Non-pigmented ciliary epithelial cell (primary cell): ENCODE measurements at places on chromosomes 4 and X.

- no peak for DNase-seq
These were observed 61.9 kb upstream of the IRF2 start for GRCh38 chr4:184536065-184536880.

DNA sequence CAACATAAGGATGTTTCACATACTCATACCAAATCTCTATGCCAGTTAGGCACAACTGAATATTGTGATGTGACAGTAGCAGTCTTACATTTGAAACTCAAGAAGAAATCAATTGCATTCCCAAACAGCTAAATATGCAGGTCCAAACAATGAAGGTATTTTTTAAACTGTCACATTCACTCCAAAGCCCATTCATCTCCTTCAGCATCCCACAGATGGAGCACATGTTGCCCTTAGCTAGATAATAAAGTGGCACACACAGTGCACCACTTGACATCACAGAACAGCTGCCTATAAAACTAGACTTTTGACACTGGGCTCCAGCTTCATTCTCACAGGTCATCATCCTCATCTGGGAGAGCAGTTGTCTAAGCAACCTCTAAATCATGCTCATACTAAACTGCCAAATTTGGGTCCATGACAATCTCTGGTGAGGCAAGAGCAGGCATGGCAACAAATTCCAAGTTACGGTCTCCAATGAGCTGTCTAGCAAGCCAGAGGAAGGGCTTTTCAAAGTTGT, 26.2 kb upstream of the ARHGEF6 start:
- no peak for DNase-seq

GRCh38 chr4:95231681-95232080, 317.1 kb downstream of the UNC5C start:
- DNase-seq: no peak

DNA sequence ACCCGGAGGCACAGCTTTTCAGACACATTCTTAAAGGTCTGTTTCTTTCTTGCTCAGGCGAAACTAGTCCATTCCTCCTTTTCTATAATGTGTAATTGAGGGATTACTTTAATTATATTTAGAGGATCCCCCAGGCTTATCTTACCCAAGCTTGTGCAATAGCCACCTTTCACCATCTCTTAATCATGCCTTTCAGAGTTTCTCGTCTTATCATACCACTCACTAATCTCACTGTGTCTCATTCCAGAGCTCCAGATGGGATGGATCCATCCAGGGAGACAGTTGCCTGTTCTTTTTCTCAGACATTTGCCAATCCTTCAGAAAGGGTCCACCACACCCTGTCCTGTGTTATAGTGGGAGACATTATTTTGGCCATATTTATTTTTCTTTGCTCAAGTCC, 12.5 kb downstream of the SPARCL1 start:
- no peak for DNase-seq

- DNase-seq: no peak
These were observed 18.8 kb upstream of the CHRNA9 start for GRCh38 chr4:40316333-40316781.

DNA sequence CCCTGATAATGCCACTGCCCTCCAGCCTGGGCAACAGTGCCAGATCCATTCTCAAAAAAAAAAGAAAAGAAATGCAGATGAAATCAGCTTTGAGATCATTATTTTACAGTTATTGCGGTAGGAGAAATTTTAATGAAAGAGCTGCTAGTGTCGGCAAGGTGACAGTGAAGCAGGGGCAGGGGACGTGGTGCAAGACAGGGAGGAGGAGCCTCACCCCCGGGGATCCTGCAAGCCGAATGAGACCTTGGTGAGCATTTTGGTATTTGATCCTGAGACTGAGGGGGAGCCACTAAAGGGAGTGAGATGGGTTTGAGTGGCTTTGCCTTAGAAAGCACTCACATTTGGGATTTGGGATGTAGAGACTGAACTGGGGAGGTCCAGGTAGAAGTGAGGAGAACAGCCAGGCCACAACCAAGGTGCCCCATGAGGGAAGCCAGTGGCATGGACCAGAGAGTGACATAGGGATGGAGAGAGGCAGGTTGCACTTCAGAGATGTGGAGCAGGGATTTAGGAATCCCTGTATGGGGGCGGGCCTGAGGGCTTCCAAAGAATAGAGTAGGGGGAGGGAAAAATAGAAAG, 23.6 kb downstream of the RBM10 start:
- DNase-seq: no peak

DNA sequence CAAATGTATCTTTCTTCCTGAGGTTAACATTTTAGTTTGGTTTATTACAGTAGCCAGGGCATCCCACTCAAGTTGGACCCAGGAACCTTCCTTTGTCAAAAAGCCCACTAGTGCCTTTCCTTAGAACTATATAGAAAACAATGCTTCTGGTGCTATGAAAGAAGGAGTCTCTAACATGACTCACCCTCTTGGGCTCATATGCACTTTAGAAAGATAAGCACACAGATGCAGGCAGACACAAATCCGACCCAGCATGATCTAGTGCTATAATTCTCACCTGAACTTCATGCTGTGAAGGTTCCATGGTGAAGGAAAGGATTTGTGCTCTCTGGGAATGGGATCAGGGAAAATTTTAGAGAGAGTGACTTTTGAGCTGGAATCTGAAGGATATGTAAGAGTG, 289.4 kb downstream of the ANKRD50 start:
- DNase-seq: no peak

DNA sequence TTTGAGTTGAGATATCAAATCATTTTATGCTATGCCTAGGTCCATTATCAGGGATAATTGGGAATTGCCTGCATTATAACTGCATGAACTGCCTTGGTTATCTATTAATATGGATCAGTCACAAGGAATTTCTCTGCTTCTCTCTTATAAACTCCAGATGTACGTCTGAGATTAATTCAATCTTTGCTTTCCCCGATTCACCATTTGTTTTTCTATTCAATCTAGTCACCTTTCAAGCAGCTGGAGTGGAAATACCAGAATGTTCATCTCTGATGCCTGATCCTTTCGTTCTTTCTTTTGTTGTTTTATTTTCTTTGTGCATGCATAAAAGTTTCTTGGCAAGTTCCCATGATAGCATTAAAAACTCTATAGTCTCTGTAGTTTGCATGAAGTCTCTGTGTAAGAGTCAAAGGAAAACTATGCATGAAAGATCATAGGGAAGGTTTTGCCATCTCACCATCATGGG, 22.6 kb downstream of the SYNPO2 start:
- peak; percentile 50 for DNase-seq

GRCh38 chr4:168699224-168699878, 202.5 kb downstream of the PALLD start:
- no peak for DNase-seq

GRCh38 chr4:732486-732885, 26.9 kb downstream of the PCGF3 start:
- no peak for DNase-seq

DNA sequence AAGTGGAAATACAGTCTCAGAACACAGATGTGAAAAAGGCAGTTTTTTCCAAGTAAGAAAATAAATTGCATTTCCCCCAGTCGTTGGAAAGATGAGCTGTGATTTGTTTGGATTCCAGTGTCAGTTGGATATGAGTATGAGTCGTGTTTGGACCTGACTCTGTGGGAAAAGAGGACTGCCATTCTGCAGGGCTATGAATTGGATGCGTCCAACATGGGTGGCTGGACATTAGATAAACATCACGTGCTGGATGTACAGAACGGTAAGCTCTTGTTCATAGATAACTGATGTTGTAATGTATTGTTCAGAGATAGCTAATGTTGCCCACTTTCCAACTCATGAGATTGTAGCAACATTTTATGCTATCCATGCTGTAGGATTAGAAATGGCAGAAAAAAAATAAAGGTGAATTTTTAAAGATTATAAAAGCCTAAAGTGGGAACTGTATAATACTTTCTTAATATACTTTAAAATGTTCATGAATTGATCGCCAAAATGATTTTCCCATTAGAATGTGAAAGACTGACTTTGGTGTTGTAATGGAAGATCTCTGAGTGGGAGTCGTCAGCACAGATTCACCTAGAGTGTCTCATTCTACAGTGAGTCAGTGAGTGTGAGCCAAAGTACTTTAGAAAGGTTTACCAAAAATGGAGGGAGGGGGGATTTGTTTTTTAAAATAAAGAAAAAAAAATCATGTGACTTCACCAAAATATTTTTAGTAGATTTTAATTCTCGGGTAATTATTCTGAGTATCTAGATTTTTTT, 178.7 kb downstream of the DCTD start:
- DNase-seq: no peak

DNA sequence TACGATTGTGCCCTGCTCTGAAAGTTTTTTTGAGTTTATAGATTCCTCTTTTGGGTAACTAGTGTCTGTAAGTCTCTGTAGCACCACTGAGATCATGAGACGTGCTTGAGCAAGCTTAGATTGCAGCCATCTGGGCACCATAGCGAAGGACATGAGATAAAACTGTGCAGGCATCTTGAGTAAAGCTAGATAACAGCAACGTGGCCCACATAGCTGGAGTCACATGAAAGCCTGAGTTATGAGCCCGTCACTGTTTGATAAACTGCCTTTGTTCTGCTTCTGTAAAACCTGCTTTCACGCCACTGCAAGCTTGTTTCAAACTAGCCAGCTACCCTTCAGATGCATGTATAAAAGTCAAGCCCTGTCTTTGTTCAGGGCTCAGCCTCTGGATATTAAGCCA, 359.1 kb upstream of the CXorf51A start:
- no peak for DNase-seq

DNA sequence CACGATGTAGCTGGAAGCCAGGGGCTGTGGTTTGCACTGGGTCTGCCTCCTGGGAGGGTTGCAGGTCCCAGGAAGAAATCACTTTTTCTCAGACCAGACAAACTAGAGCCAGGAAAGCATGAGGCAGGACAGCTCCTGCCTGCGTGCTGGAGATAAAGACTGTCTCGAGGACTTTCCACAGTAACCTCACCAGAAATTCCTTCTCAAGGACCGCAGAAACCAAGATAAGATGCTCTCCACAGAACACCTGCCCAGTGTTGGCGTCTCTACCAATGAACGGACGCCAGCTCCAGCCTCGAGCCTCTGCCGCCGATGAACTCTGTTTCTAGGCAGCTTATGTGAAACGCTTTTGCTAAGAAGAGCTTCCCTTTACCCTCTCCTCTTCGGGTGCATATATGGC, 76.9 kb upstream of the AFAP1 start:
- no peak for DNase-seq

DNA sequence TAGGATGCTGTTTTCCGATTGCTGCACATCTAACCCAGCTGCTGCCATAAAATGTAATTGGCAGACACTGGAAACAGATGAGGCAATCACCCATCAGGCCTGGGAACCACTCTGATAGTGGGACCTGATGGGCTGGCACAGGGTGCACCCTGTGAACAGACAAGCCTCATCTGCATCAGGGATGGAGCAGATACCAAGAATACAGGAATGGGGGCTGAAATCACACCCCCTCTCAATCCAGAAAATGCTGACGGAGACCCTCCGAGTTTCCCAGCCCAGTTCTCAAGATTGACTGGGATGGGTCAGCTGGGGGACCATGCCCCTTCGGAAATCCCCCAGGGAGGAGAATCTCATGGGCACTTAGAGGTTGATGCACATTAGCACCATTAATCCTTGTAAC, 28.8 kb upstream of the PPP2R2C start:
- DNase-seq: no peak

DNA sequence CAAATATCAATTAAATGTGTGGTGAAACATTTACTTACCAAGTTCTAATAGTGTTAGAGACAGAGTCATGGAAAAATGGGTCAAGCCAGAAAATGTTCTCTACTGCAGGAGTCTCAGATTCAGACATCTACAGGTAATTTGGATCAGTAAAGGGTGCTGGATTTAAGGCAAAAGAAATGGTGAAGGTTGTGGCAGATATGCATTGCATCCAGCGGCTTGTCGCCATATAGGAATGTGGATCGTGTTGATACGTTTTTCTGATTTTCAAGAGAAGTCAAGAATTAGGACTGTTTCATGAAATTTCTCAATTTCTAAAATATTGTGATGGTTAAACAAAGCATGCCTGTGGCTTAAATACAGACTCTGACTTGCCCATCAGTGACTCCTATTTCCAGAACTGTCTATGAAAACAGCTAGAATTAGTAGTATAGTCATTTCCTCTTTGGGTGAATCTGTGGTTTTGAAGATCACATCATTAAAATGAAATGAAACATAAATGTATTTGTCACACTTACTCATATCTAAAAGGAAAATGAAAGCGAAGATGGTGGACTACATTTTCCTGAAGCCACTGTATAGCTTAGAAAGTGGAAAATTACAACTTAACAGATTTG, 110.1 kb upstream of the VEGFC start:
- DNase-seq: peak; percentile 92

DNA sequence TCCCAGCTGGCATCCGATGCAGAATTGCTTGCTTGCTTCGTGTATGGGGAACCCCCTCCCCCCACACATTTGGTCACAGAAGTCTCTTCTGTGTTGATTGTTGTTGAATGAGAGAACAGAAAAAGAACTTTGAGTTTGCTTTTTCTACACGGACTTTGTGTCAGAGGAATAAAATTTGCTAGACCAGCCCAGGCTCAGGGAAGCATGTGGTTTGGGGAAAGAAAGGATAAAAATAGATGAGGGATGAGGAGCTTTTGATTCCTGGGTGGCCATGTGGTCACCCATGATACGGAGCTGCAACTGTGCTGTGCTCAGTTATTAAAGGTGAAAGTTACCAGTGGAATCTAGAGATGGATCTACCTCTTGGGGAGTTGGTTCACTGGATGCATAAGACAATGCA, 34.2 kb upstream of the ESX1 start:
- no peak for DNase-seq

DNA sequence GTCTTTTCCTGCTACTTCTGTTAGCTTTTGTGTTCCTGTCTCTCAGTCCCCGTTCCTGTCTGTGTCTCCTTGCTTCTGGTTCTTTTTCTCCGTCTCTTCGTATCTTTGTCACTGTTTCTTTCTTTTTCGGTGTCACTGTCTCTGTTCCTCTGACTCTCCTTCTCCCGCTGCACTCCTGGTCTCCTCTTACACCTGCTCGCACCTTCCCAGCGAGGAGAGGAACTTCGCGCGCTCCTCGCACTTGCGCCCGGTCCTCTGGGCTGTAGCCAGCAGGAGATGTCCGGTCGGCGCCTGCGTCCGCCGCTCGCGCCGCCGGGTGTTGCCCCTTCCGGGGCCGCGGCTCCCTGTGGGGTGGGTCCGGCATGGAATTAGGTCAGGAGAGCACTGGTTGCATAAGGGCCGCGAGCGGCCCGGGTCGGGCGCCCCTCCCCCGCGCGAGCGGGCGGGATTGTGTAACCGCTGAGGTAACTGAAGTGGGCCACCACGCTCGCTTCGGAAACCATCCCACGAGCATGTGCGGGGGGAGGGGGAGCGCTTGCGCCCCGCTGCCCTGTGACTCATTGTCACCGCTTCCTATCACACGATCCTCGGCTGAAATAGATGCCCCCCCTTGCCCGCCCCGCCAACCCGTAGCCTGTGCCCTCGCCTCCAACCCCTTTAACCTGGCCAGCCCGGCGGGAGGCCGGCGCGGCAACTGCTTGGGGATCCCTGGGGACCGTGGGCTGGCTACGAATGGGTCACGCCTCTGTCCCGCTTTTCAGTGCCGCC, 1.6 kb downstream of the LONRF3 start:
- no peak for DNase-seq

- DNase-seq: no peak
These were observed 24.1 kb upstream of the FGF16 start for GRCh38 chrX:77422891-77423648.
